ENCODE measurements at places on chromosomes 5 and 9.

DNA sequence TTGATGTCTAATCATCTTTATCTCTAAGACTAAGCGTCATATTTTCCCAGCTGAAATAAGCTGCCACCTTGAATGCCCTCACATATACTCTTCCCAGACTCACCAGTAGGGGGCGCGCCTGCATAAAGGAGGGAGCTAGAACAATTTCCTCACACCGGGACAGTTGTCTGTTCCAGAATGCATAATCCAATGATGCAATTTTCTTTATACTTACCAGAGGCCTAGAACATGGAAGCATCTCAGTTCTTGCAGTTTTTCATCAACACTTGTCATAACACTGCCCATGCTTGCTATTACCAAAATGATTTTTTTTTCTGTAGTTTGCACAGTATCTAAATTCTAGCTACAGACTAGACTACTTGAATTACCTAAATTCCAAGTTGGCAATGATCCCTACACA lies 203.9 kb downstream of the FRMD3 start:
- peak; percentile 18 for DNase-seq

GRCh38 chr5:141560151-141560550 lies 58.6 kb downstream of the DIAPH1 start:
- DNase-seq = no peak

GRCh38 chr9:132582786-132583583 lies 579 bp downstream of the BARHL1 start:
- no peak for DNase-seq

DNA sequence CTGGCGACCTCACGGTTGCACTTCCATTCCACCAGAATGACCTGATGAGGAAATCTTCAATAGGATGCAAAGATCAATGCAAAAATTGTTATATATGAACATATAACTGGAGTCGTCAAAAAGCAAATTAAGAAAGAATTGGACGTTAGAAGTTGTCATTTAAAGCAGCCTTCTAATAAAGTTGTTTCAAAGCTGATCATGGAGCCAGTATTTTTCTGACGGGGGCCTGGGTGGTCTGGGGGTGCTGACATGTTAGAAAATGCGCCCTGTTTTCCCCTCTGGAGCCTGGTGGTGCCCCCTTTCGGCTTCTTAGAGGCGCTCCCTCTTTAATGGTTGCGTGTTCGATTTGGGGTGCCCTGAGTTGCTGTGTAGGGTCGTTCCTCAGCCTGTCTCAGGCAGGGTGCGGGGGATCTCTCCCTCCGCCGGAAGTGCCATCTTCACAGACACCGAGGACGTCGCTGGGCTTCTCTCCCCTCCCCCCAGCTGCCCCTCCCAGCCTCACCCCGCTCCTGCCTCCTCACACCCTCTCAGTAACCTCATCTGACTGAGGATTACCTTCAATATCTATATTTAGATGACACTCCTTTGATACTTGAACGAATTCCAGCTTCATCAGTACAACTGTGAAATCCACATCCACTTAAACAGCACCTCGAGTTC lies 18.3 kb downstream of the PTGES2 start:
- DNase-seq = no peak

GRCh38 chr5:143932584-143932983 lies 120.6 kb downstream of the HMHB1 start:
- no peak for DNase-seq

GRCh38 chr9:123109540-123110279 lies 76.2 kb downstream of the GPR21 start:
- DNase-seq = no peak

DNA sequence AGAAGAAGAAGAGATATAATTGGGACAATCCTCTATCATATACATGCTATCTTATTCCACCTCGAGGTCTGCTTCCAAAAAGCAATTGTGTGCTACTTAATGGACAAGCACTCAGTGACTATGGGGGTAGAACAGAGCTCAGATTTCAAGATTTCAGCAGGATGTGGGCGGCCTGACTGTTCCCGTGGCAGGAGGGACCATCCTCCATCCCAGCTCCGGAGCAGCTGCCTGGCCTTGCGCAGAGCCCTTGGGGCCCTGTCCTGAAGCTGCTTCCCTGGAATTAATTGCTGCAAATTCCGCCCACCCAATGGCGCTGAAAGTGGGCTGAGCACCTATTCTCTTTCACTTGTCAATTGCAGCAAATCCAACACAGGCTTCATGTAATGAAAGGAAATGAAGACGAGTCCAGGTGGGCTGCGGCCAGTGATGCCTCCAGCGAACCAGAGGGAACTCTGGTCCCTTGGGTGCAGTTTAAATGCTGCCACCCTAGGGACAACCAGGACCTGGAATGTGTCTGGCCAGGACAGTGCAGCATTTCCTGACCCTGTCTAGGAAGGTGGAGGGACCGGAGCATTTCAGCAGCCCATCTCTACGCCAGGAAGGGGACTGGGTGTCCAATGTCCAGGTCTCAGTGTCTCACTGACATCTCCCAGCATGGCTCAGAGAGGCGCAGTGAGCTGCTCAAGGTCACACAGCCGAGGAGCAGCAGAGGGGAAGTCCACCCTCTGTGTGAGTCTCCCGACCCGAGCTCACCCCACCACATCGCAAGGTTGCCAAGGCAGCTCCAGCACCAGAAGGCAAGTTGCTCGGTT lies 50.5 kb upstream of the FCN1 start:
- DNase-seq = peak; percentile 52

GRCh38 chr5:58854441-58854840 lies 271.6 kb downstream of the RAB3C start:
- no peak for DNase-seq

DNA sequence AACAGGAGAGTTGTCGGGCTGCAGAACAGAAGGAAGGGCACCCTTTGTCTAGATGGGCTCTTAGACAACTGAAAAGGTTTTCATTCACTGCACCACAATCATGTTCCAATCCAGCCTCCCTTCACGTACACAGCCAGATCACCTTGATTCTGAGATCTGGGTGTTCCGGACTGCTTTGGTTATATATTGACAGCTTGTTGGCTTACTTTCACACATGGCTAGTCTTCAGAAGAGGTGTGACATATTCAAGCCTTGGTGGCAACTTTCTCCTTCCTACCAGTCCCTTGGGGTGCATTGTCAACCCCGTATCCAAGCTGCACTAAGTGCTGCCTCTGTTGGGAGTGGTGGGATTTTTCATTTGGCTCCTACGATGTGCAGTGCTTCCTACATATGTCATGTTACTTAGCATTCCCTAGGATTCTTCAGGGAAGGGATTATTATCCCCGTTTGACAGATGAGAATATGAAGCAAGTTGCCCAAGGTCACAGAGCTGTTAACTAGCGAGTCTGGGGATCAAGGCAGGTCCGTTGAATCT lies 100.6 kb downstream of the LIFR start:
- no peak for DNase-seq

DNA sequence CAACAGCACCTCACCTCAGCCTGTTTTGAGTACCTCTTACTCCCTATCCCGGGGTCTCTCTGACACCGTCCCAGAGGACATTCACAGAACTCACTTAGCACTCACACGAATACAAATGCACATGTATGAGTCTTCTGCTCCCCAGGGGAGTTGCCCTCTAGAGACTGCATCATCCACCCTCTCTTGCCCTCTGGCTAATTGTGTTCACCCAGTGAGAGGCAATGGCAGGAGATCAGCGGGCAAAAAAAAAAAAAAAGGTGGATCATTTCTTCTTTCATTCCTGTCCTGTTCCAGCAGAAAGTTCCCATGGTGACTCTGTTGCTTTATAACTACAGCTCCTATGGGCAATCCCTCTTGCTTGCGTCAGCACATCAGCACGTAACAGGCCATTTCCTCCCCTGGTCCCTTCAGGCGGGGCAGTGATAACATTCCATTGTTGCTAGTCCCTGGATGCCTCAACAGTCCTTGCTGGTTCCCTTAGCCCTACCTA lies 23.5 kb upstream of the SNX2 start:
- no peak for DNase-seq

- DNase-seq = no peak
Observed at GRCh38 chr5:135921388-135921787, 25.7 kb upstream of the IL9 start.

GRCh38 chr9:136617746-136618579 lies 44.8 kb upstream of the EGFL7 start:
- DNase-seq = no peak

- peak; percentile 72 for DNase-seq
Observed at GRCh38 chr9:125407974-125408900, 146.6 kb downstream of the GAPVD1 start.

DNA sequence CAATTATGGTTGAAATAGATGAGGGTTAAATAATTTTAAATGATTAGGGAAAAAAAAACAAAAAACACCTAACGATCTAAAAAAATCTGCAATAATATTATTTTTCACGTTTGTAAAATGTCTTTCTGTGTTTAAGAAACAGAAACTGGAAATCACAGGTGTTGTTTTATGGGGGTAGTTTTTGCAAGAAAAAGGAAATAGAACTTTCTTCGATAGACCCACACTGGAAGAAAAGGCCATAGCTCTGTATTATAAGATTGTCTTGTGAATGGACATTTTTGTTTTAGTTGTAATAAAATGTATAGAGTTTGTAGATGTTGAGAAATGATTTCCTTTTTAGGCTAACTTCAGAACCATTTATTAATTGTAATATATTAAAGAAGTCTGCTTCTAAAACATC lies 5.5 kb downstream of the CSNK1G3 start:
- no peak for DNase-seq

- no peak for DNase-seq
Observed at GRCh38 chr5:102341681-102342288, 45.7 kb upstream of the SLCO4C1 start.

DNA sequence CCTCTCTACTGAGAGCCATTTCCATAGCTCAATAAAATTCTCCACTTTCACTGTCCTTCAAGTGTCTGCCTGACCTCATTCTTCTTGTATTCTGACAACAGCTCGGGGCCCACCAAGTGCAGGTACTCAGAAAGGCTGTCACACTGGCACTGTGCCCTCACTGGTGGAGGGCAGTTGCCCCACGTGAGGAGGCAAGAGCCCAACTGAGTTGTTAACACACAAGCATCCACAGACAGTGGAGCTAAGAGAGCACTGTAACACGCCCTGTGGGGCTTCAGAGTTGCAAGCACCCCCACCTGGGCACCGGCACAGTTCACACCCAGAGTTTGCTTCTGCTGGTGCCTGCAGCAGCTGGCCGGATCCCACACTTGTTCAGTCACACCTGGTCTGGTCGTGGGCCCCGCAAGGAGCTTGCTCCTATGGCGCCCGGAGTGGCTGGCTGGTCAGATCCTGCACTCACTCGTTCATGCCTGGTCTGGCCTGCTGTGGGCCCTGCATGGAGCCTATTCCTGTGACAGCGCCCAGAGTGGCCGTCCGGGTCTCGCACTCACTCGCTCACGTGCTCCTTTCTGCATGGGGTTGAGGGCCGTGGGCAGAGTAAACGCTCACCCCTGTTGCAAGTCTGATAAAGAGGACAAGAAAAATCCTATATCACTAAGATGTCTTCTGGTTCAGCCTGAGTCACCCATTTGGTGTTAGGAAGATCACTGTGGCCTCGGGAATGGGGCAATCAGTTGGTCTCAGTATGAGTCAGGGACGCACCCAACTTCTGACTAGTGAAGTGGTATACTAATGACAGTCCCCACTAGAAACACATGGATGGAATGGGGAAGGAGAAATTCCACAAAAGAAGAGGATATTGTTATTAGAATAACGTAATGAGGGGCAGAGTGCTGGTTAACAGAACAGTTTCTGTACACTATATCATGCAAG lies 87.0 kb upstream of the CCNH start:
- DNase-seq = no peak

DNA sequence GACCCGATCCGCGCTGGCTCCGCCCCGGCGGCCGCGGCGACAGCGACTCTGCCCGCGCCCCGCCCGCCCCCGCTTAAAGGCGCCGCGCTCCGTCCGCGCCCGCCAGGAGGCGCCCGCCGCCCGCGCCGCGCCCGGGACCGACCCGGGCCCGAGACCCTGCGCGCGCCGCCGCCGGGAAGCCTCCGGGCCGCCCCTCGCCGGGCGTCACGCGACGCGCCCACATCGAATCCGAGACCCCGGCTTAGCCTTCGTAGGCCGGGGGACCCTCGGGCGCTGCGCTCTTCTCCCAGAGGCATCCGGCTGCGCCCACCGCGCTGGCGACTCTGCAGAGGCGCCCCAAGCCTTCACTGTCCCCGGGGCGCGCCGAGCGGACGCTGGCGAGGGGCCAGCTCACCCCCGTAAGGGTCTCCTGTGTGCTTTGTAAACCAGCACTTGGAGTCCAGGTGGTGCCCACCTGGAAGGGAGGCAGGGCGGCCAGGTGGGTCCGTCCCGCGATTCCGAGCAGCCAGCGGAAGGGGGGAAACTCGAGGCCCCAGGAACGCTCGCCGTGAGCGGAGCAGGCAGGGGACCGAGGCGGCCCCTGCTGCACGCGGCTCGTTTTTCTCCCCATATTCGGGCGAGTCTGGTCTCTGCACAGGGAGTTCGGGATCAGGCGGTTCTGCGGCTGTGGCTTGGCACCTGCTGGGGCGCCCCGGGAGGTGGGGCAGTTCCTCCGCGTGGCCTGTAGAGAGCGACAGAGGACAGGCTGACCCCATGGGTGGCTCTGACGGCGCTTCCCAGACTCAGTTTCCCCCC lies 423 bp upstream of the ABCA2 start:
- no peak for DNase-seq

DNA sequence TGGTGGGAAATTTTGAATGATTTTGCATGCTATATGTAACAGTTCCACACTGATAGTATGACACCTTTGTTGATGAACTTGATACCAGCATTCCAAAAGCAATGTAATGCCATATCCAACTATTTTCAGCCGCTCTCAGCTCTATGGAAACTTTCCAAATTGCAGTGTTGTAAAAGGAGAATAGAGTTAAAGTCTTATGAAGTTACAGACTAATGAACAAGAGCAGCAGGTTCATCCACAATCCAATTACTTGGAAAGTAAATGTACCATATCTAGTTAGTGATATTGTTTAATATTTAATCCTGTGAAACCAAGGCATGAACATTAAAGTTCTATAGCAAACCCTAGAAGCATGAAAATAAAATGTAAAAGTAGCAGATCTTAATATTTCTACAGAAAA lies 418.2 kb downstream of the TUSC1 start:
- DNase-seq = no peak

DNA sequence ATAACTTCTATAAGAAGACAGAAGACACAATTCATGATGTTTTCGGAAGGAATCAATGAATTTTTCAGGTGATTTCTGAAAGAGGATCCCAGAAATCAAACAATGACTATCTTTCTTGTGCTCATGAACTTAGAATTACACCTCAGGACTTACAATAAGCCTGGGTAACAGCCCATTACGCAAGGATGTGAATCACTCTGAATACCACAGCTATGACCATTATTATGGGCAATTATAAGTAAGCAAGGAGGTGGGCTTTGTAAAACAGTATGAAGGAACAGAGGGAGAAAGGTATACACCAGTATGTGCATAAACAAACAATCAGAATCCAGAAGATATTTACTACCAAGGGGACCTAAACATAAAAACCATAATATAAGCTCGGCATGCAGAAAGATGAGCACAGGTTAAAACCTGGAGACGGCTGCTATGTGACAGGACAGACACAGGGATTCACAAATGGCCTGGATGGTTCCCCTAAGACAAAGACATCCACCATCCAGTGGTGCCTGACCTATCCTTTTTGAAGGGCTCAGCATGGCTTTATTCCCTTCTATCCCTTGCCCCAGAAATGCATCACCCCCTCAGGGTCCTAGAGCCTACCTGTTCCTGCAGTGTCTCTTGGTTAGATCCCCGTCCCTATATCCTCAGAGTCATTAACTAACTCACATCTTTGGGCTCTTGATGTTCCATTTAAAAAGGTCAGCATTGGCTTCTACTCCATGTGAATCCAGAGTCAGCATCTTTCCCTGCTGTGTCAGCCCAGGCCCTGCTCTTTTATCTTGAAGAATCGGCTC lies 21.8 kb upstream of the PPP2CA start:
- DNase-seq = no peak

All from ascending aorta (tissue), 2 donors.